ENCODE measurements at places on chromosomes 1 and 21. TPM values are rescaled to one million over a fixed set of nuclear protein-coding genes. Genes with fewer than 3 reads are reported as not detected.

- peak; percentile 20 for DNase-seq
Measured at GRCh38 chr1:183841950-183842794, 37.3 kb downstream of the RGL1 start.

GRCh38 chr1:224901087-224901810 is 28.2 kb upstream of the DNAH14 start:
- no peak for DNase-seq

GRCh38 chr1:170864876-170865538 is 70.3 kb upstream of the MROH9 start:
- no peak for DNase-seq

The USF1 gene
- total RNA-seq, result 76.0 TPM

The SLC25A34 gene
- 2.1 TPM for total RNA-seq

DNA sequence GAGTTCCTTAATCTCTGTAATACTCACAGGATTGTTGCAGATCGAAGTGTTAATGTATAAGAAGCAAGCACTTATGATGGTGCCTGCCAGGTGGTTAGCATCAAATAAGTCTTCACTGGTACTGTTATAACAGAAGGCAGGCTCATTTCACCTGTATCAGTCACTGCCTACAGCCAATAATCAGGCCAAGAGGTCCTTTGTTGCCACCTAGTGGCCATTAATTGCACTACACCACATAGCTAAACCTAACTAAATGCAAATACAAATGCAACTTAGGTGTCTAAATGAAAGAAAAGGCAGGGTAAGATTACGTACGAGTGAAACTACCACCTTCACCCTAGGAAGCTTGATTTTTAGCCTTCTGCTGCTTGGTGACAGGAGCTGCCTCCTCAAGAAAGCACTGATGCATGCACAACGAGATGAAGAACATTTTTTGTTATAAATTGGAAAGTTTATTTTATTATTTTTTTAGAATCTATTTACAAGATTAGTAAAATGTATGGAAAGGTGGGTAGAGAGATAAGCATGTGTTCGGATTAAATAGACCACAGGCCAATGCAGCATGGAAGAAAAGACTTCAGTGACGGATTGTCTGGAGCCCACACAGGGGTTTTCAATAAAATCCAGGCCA is 334.8 kb upstream of the CAMK1G start:
- DNase-seq, result peak; percentile 23

- DNase-seq, result no peak
Measured at GRCh38 chr1:194069168-194069830, 882.9 kb upstream of the B3GALT2 start.

The SDE2 gene
- total RNA-seq, result 20.8 TPM

DNA sequence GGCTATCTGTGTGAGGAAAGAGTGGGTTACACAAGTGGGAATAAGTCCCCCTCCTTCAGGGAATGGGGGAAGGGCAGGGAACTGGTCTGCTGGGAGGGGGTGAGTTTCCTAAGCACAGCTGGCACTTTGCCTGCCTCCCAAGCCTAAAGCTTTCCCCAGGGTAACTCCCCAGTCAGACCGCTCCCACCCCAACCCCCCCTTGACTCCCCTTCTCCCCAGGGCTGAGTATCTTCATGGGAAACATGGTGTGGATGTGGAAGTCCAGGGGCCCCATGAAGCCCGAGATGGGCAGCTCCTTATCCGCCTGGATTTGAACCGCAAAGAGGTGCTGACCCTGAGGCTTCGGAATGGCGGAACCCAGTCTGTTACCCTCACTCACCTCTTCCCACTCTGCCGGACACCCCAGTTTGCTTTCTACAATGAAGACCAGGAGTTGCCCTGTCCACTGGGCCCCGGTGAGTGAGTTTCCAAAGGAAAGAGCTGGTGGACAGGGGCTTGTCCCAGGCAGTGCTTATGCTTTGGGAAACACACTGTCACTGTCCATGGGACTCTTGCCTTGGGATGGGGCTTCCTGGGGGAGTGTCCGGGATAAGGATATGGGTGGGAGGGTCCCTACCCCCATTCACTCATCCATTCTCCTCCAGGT is 14.9 kb downstream of the MOV10 start:
- no peak for DNase-seq

The OR2L13 gene
- total RNA-seq, result not detected

The PTGFRN gene
- 1.5 TPM for total RNA-seq

The KIRREL1 gene
- not detected for total RNA-seq

DNA sequence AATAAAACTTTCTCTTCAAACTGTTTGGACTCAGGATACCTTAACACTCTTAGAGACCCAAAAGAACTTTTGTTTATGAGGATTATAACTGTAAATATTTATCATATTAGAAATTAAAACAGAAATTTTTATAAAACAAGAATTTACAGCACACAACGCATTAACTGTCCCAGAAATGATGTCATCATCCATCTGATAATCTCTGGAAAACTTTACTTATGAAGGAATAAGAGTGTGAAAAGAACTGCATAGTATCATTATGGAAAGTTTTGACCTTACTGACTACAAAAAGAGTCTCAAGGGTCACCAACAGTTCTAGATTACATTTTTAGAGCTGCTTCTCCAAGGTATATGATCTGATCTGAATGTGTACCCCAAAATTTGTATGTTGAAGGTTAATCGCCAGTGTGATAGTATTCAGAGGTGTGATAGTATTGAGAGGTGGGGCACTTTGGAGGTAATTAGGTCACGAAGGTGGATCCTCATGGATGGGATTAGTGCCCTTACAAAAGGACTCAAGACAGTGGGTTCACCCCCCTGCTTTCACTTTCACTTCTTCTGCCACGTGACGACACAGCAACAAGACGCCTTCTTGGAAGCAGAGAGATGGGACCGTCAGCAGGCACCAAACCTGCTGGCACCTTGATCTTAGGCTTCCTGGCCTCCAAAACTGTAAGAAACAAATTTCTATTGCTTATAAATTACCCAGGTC is 95.7 kb upstream of the NR5A2 start:
- DNase-seq, result peak; percentile 30

DNA sequence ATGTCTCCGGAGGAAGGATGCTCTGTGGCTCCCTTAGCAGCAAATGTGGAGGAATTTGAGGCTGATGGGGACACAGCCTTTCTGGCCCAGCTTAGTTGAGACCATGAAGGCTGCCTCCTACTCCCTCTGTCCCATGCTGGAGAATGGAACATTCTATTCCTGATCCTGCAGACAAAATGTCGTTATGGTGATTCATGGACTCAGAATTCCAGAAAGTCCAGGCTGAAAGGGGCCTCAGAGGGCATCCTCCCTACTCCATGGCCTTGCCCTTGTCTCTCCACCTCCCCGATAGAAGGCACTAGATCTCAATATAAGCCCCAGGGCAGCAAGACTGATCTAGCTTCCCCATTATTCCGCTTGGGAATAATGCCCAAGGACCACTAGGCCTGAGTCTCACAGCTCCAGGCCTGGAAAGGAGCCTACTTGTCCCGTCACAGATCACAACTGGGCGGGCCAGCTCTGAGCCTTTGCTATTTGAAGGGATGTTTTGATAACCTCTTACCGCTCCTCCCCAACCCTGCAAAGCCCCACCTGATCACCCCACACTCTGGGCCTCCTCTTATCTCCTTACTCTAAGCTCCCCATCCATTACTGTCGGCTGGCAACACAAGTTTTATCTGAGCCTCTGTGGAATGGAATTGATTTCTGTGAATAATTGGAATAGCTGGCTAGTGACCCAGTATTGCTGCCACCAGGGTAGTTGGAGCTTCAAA is 52.8 kb upstream of the TRABD2B start:
- no peak for DNase-seq

The RGS7 gene
- total RNA-seq, result not detected
